ENCODE measurements at places on chromosomes 12 and 14.

DNA sequence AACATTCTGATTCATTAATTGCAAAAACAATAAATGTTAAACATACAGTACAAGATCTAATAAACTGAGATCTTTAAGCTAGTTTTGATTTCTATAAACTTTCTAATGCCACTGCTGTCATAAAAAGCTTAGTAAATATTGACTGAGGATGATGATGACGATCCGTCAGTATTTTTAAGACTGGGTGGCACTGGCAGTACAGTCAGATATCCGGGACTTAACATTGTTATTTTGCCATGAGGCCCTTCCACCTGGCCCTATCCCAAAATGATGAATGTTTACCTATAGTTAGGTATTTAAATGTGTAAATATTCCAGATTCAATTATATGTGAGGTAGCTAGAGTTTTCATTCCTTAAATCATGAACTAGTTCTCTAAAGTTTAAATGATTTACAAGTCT lies 158.5 kb downstream of the FOXA1 start:
- no peak for DNase-seq

GRCh38 chr12:19026614-19027488 lies 102.7 kb upstream of the PLEKHA5 start:
- DNase-seq: no peak

GRCh38 chr12:38268612-38269011 lies 48.0 kb upstream of the ALG10B start:
- DNase-seq: no peak

- no peak for DNase-seq
Measured at GRCh38 chr12:31507966-31508365, 83.0 kb downstream of the DENND5B start.

DNA sequence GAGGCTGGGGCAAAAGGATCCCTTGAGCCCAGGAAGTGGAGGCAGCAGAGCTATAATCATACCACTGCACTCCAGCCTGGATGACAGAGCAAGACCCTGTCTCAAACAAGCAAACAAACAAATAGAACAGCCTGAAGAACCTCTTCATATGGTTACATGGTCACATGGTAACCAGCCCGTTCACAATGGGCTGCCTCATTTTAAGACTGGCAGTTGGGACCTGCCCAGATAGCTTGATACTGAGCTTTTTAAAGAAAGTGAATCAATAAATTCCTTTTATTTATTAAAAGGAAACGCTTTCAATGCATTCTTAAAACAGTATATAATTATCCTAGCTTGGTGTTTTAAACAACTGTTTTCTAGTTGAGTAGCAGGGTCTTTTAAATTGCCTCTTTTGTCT lies 10.5 kb downstream of the MLXIP start:
- DNase-seq: no peak

- no peak for DNase-seq
Measured at GRCh38 chr12:112901271-112901670, 5.5 kb upstream of the OAS1 start.

DNA sequence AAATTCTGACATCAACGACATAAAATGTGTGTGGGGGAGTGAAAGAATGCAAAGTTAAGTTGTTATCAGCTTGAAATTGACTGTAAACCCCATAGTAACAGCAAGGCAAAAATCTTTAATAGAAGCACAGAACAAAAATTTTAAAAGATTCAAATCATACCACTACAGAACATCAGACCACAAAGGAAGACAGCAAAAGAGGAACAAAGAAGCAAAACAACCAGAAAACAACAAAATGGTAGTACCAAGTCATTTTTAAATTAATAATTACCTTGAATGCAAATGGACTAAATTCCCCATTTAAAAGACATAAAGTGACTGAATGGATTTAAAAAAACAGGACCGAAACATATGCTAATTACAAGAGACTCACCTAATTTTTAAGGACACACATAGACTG lies 31.3 kb downstream of the A2M start:
- DNase-seq: no peak

DNA sequence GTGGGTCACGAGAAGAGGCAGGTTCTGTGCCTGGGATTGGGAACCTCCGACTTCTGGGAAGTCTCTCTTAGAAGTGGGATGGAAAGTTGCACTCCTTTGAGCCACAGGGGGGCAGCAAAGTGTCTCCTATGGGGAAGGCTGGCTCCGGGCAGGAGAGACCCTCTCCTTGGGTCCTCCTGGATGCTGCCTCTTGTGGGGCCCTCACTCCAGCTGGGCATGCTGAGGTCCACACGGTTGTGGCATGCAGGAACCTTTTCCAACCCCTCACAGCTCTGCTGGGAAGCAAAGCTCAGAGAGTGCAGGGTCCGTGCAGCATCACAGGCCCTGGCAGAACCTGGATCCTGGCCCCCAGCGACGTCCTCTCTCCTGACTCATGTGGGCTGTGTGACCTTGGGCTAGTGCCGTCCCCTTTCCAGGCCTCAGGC lies 17.4 kb downstream of the SDSL start:
- no peak for DNase-seq

- DNase-seq: no peak
Measured at GRCh38 chr12:123106640-123107359, 44.1 kb downstream of the PITPNM2 start.

Data from H54 (cell line).